Heart right ventricle (tissue), 16 donors: ENCODE measurements at places on chromosomes 13 and 19. TPM values are rescaled to one million over a fixed set of nuclear protein-coding genes. Genes with fewer than 3 reads are reported as not detected.

The PLK5 gene
- 0.57 TPM for polyA plus RNA-seq

DNA sequence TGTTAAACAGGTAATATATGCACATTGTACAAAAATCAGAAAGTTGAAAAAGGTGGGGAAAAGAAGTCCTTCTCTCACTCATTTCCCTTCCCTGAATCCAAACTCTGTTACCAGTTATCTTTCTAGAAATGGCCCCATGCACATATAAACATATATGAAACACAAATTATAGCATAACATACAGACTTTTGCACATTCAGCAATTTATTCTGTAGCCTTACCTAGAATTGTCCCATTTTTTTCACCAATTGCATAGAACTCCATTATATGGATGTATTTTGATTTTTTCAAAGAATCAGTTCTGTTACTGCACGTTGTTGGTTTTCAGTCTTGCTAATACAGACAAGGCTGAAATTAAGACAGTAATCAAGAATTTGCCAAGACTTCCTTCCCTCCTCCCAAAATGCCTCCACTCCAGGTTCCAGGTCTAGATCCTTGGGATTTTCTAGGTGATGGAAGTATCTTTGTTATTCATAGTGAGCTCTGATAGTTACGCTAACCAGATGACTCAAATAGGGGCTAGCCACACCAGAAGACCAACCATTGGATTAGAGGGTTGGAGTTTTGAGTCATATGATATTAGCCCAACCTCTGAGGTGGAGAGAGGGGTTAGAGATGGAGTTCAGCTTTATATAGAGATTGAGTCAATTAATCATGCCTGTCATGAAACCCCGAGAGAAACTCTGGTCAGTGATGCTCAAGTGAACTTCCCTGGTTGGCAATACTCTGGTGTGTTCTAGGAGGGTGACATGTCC is 30.7 kb downstream of the GPR180 start:
- DNase-seq: no peak

The FLT3LG gene
- 14.0 TPM for polyA plus RNA-seq

The NANOS3 gene
- 2.9 TPM for polyA plus RNA-seq

GRCh38 chr13:35478271-35479037 is 2.0 kb upstream of the MAB21L1 start:
- no peak for DNase-seq

DNA sequence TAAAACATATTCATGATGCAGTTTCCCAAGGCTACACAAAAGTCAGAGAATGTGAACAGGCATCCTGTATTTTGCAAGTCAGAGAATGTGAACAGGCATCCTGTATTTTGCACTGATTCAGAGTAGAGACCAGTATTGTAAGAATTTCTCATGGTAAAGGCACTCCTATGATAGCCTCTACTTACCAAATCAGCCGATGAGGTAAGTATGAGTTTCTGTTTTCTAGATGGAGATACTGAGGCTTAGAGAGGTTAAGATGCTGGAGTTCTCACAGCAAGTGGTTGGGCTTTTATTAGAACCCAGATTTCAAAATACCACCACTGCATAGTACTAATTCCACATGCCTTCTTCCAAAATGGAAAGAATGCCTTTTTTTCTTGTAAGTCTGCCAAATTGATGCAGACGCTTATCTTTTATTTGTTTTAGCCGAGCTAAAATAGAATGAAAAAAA is 12.3 kb downstream of the TPT1 start:
- DNase-seq: no peak
